K562 (cell line): ENCODE measurements at places on chromosomes 5 and 9. TPM values are rescaled to one million over a fixed set of nuclear protein-coding genes. Genes with fewer than 3 reads are reported as not detected.
A peak's percentile ranks its signal among the peaks of the same experiment; 100 is the strongest.

The DNAI1 gene
- 0.17 TPM in 1 of 2 replicates, not detected in the other for polyA plus RNA-seq

The PHF24 gene
- 0.01 TPM in 1 of 2 replicates, not detected in the other for polyA plus RNA-seq

The ANGPTL2 gene
- polyA plus RNA-seq: not detected in 2 replicates

The GMCL2 gene
- not detected in 2 replicates for polyA plus RNA-seq

The CYLC2 gene
- polyA plus RNA-seq: not detected in 2 replicates

The CDX1 gene
- polyA plus RNA-seq: not detected in 2 replicates

The ECM2 gene
- not detected in 2 replicates for polyA plus RNA-seq

The NUP214 gene
- polyA plus RNA-seq: 97.1 and 106 TPM in 2 replicates

DNA sequence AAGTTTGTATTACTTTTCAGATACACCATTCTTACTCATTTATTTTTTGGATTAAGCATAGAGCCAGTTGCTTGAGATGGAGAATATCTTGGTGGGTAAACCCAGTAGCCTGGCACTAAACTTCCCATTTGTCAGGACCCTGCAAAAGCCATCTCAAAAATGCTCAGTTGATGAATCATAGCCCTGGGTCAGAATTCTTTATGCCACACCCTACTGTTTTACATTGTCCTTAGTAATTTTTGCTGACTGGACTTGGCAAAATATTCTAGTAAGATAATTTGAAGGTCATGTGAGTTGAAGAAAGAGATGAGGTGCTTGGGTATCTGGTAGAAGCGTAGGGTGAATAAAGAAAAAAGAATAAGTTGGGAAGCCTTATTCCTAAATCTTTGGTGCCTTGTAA, 50.7 kb downstream of the C7 start:
- DNase-seq: no peak

GRCh38 chr5:69329905-69330489, 2.6 kb downstream of the CCDC125 start:
- no peak for DNase-seq

- DNase-seq: no peak
Observed at GRCh38 chr9:116365056-116365471, 211.5 kb downstream of the PAPPA start.

DNA sequence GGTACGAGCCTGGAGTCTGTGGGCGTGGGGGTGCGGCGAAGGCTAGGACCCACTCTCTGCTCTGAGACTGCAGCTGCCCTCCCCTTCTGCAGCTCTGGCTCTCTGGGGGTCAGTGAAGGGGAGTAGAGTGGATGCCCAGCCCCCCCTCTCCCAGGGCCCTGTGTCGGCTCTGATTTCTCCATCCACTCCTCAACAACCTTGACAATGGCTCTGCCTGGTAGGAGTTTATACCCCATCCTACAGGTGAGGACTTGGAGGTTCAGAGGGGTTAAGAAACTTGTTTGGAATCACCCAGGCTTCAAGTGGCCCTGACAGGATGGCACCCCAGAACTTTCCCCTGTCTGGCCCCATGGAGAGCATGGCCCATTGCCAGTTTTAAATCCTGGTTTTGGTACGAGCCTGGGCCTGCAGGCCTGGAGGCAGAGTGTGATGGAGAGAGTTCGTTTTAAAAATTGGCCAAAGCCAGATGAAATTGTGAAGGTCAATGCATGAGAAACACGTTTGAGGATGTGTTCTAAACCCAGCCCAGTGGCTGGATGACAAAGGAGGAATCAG, 22.3 kb downstream of the NCS1 start:
- DNase-seq: no peak

- no peak for DNase-seq
Observed at GRCh38 chr5:167877114-167877722, 414.2 kb upstream of the WWC1 start.

DNA sequence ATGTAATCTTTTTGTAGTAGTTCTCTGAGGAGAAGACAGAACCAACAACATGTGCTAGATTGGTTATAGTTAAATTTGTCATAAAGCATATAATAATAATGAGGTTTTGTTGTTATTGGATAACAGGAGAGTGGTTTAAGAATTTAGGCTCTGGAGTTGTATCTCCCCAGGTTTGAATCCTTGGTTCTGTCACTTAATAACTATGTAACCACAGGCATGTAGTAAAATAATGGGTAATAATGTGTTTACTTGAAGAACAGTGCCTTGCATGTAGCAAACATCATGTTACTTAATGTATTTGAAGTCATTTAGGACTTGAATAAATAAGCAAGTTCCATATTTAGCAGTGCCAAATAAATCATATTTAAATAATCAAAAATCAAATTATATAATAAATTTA, 55.8 kb downstream of the NSD1 start:
- no peak for DNase-seq

DNA sequence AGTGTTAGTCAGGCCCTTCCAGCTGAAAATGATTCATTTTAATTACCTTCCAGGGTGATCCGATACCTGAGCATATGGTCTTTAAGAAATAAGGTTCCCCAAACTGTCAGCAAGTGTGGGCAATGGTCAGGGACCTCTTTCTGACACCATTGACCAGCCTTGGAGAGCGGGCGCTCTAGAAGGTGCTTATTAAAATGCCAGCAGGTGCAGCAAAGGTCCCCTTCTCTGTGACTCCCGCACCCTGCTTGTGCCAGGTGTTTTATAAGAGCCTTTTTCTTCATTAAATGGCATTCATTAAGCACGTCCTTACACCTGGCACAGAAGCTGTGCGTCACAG, 85.3 kb downstream of the MVB12B start:
- DNase-seq: no peak

DNA sequence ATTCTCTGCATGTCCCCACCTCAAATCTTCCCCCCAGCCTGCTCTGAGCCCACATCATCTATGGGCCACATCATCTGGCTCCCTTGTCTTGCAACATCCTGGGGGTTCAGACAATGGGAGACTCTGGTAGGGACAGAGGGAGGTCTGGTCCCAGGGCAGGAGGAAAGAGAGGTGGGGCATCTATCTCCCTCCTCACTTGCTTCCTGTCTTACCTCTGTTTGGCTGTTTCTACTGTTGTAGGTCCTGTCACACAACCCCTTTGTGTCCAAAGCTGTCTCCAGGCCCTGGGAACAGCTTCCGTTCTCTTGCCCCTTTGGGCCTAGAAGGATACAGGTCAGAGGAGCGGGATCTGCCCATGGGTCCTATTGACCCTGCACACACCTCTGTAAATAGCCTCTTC, 227.2 kb downstream of the NSG2 start:
- no peak for DNase-seq

GRCh38 chr9:22401671-22402070, 45.0 kb upstream of the DMRTA1 start:
- no peak for DNase-seq

GRCh38 chr5:59712836-59713497, 180.6 kb downstream of the PDE4D start:
- DNase-seq: no peak

DNA sequence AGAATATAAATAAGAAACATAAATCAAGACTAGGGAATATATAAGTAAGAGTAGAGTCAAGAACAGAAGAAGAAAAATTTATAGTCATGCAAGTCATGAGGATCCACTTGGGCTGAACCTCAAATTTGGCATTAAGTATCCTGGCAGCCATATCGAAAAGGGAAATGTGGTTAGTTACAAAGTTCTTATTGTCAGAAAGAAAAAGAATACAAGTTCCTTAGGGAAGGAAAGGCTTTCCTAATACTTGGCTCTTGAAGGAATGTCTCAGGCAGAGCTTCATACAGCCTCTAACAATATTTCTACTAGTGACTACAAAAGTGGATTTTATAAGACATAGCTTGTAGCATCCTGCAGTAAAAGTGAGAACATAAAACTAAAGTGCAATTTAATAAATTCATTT, 45.4 kb downstream of the TMEM252 start:
- no peak for DNase-seq

DNA sequence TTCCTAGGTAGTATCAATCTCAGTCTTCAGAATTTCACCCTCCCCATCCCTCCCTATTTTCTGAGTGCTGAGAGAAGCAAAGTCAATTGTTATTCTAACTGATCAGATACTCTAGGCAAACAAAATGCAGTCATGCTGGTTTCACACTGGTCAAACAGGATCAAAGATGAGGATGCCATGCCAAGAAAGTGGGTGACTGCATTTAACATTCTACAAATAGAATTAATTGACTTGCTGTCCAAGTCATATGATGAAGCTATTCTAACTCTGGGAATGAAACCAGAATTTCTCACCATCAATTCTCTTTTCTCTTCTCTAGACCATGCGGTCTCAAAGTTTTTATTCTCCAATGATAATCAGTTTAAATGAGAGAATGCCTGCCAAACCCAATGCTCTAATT, 112.5 kb downstream of the CTNND2 start:
- DNase-seq: no peak

GRCh38 chr9:111599092-111599954, at the start of gene PTGR1:
PTGR1 (minus strand) TSS chr9:111599647; CDS start chr9:111597422, 2,225 bp downstream.
- DNase-seq: no peak

- DNase-seq: no peak
Observed at GRCh38 chr5:135629666-135630065, 50.9 kb upstream of the CXCL14 start.

DNA sequence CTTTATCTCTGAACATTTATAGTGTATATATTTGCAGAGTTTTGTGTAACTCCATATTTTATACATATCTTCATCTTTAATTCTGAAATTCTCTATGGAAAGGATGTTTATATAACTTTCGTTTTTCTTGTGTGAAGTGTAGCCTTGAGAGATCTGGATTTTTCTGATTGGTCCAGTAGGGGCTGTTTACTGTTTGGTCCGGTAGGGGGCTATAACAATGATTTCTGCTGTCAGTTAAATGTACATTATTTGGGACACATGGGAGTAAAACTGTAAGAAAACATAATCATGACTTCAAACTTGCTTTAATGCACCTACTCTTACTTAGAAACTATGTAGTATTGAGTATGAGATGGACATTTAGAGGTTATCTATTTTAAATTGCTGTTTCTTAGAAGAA, 527.1 kb upstream of the ARRDC3 start:
- peak; percentile 25 for DNase-seq

DNA sequence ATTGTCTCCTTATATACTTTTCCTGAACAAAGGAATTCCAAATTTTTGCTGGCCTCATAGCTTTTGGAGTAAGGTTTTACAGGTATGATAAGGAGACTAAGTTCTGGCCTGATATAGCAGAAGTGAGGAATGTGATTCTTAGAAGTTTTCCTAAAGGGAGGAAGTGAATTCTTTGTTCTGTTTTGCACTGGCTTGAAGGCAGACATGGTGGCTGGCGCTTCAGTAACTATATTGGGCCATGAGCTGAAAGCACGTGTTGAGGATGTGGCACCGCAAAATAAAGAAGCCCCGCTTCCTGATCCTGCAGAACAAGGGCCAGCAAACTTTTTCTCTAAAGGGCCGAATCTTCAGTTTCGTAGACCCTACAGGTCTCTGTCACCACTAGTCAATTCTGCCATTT, 224.2 kb downstream of the SNX18 start:
- no peak for DNase-seq

DNA sequence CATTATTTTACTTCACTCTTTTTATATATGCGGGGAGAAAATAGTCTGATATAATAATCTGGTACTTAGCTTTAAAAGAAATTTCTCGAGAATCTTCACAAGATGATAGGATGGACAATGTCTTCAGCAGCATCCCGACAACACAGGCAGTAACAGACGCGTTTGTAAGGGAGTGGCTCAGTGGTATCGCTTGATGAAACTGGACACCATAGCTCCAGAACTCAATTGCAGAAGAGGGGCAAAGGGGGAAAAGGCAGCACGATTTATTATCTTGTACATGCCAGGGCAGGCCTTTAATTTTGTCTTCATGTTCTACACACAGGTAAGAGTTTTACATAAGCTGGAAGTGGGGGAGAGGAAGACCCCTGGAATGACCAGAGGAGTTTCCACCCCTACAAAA, 15.7 kb downstream of the IL4 start:
- no peak for DNase-seq

DNA sequence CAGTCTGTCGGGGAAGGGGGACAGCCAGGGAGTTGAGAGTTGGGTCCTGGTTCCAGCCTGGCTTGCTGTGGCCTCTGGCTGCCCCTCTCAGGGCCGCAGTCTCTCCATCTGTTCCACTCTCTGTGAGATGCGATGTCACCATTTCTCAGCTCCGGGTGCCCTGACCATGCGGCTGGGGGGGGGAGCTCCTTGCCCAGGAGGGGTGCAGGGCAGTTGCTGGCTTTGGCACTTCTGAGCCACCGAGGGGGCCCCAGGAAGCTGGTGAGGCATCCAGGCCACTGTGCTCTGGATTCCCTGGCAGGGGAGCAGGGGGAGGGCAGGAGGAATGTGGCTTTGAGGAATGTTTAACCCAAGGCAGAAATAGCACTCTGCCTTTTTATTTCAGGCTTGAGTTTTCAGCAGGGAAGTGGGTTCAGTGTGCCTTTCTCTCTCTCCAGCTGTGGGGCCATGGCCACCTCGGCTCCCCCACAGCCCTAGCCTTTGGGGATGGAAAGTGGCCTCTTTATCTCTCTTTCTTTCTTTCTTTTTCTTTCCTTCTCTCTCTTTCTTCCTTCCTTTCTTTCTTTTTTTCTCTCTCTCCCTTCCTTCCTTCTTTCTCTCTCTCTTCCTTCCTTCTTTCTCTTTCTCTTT, 11.0 kb downstream of the NCS1 start:
- DNase-seq: no peak

GRCh38 chr5:117177302-117177701, 602.7 kb upstream of the SEMA6A start:
- no peak for DNase-seq

DNA sequence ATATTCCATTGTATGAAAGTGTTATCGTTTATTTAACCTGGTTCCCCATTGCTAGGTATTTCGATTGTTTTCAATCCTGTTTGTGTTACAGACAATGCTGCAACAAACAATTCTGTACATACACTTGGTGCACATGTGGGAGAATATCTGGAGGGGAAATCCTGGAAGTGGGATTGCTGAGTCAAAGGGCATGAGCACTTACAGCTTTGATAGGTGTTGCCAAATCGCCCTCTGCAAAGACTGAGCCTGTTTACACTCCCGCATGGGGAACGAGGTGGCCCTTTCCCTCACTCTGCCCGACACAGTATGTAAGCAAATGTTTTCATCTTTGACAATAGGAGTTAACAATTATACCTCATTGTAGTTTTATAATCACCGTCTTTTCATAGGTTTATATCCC, 66.2 kb downstream of the PDE6A start:
- no peak for DNase-seq
